Hematopoietic multipotent progenitor cell treated with erythropoietin and hydrocortisone succinate and interleukin-3 and kit ligand, for 4 days (in vitro differentiated cells): ENCODE measurements at places on chromosomes 6 and 20.

- DNase-seq: peak; percentile 4
Measured at GRCh38 chr6:4394786-4395185, 259.4 kb upstream of the ECI2 start.

DNA sequence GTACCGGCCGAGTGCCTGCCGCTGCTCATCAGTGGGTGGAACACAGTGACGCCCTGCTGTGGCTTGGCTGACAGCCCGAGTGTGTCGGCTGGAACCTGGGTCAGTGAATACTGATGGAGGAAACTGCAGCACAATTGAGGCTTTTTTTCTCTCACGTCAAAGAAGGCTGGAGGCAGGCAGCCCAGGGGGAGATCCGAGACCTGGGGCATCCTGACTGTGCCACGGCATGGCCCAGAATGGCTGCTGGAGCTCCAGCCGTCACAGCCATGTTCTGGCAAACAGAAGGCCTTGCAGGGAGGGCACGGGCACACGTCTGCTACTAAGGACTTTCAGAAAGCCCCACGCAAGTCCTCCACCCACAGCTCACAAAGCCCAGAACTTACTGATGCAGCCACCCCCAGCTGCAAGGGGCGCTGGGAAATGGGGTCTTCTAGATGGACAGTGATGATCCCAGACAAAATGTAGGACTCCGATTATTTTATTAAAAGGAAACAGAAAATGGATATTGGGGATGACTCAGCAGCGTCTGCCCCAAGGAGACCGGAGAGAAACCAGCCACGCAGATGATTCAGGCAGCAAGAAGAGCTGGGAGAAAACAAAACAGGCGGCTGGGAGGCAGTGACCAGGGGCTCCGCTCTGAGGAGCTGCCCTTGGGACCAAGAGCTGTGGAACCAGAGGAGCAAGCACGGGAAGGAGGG is 140.0 kb downstream of the TAF4 start:
- no peak for DNase-seq

- no peak for DNase-seq
Measured at GRCh38 chr6:157121897-157122296, 201.4 kb downstream of the TMEM242 start.

DNA sequence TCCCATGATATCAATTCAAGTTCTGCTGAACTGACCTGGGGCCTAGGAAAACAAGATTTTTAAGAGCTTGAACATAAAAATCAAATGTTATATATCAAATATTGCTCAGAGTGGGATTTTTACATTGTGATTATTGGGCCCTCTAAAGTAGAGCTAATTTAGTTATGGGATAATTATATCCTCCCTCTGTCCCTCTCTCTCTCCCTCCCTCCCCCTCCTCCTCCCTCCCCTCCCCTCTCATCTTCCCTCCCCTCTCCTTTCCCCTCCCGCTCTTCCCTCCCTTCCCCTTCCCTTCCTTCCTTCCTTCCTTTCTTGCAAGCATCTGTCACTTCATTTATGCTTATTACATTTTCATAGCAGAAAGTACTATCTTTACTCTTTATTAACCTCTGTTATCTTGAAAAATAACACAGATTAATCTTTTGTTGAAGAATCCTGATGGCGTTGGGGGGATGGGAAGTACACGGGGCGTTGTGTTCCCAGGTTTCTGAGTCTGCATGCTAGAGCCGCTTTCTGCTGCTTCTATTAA is 32.8 kb downstream of the KIF25 start:
- DNase-seq: no peak

- DNase-seq: no peak
Measured at GRCh38 chr6:135008072-135008940, 46.3 kb downstream of the HBS1L start.

DNA sequence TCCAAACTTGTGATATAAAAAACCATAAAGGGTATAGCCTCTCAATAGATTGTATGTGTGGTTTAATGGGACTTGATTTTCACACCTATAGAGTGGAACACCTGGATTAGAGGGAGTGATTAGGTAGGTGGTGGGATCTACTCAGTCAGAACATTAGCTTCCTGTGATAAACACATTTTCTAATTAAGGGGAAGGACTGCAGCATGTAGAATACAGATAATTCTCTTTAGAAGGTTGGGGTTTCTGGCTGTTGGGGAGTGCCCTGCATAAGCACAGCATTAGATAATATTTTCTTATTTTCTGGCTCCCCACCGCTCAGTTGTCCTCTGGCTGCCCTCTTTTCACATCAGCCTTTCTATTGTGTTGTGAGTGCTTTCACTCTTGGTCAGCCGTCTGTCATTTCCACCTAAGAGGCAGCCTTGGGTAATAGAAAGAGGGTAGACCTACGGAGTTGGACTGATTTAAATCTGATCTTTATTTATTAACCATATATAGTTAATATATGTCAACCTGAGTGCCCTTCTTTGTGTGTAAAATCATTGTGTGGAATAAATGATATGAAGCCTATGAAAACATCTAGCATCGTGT is 8.0 kb downstream of the CSE1L start:
- DNase-seq: peak; percentile 75

GRCh38 chr20:24718696-24719095 is 230.4 kb upstream of the CST7 start:
- no peak for DNase-seq

GRCh38 chr20:63553933-63554290 is at the start of gene FNDC11:
TSS of gene FNDC11 (plus strand) at chr20:63554159. CDS start at chr20:63555664, 1,505 bp downstream.
- DNase-seq: peak; percentile 69

- DNase-seq: no peak
Measured at GRCh38 chr6:12529364-12530019, 187.1 kb upstream of the PHACTR1 start.

- peak; percentile 97 for DNase-seq
Measured at GRCh38 chr6:8435093-8435844, at the start of gene SLC35B3. TSS of gene SLC35B3 (minus strand) at chr6:8435545.

DNA sequence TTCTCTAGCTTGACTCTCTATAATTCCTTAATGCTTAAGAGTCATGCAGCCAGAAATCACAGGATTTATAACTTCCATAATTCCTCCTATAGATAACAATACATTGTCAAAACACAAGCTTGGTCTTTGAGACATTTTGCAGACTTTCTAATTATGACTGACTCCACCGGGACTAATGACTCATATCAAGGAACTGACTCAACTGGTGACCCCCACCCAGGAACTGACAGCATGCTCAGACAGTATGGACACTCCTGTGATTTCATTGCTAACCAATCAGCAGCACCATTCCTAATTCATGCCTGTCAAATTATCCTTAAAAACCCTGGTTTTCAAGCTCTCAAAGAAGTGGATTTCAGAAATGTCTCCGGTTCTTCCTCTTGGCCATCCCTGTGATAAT is 670.5 kb upstream of the IMPG1 start:
- DNase-seq: no peak

GRCh38 chr6:42845327-42845694 is 34.1 kb upstream of the RPL7L1 start:
- no peak for DNase-seq

GRCh38 chr6:89597988-89598387 is 40.6 kb downstream of the LYRM2 start:
- DNase-seq: peak; percentile 73

DNA sequence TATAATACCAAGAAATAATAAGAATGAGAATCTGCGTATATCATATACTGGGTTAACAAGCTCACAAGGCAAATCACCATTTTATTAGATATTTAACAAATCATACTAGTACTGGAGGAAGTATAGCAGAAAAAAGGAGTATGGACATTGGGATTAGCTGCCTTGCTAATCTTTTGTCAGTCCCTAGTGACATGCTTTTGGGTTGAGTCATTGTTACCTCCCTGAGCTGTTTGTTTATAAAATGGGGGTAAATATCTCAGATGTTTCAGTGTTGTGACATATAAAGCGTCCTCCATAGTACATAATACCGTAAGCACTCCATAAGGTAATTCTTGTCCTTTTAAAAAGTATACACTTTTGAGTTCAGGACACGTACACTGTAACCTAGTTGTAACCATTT is 107.0 kb downstream of the ESR1 start:
- DNase-seq: no peak

- no peak for DNase-seq
Measured at GRCh38 chr20:25039697-25040437, 18.1 kb downstream of the ACSS1 start.

DNA sequence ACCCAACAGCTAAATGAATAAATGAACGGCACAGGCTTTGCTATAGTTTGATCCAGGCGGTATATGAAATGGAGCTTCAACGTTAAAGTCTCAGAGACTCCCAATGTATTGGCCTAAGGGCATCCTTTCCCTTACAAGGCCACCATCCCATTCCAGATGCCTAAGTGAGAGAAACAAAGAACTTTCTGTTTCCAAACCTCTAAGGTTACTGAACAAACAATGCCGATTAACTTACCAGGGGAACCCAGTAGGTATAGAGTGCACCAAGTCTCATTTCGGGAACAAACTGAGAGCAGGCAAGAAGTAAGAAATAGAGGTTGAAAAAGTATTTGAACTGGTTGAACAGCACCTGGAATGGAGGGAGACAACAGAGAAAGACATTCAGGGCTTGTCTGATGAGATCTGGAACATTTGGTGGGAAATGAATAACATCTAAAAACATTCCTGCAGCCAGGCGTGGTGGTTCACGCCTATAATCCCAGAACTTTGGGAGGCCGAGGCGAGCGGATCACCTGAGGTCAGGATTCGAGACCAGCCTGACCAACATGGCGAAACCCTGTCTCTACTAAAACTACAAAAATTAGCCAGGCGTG is 42.5 kb downstream of the ATP9A start:
- no peak for DNase-seq

- peak; percentile 32 for DNase-seq
Measured at GRCh38 chr20:50320901-50321796, 130.5 kb downstream of the CEBPB start.

DNA sequence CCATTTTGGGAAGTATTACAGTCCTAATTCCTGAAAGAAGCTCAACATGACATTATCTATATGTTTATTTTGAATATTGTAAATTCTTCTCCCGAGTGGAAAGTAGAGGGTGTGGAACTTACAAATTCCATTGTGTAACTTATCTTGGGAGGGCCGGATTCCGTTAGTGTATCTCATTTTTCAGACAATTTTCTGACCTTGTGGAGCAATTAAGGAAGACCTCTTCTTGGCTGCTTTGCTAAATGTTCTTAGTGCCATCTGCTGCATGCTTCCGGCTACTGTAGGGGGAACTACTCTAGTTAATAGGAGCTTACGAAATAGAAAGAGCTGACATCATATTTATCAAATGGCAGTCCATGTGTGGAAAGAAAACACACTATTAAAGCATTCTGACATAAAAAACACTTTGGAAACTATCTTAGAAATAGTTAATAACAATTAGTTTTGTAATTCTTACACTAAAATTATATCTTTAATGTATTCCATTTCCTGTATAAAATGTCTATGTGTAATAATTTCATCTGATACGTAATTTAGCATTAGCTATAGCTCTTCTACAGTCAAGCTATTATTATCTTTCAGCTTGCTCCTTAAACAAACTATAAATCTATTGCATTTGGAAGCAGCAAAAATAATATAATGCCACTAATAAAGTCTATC is 41.5 kb upstream of the KCNQ5 start:
- DNase-seq: peak; percentile 93

GRCh38 chr6:167513778-167514177 is 188.9 kb downstream of the TTLL2 start:
- no peak for DNase-seq

DNA sequence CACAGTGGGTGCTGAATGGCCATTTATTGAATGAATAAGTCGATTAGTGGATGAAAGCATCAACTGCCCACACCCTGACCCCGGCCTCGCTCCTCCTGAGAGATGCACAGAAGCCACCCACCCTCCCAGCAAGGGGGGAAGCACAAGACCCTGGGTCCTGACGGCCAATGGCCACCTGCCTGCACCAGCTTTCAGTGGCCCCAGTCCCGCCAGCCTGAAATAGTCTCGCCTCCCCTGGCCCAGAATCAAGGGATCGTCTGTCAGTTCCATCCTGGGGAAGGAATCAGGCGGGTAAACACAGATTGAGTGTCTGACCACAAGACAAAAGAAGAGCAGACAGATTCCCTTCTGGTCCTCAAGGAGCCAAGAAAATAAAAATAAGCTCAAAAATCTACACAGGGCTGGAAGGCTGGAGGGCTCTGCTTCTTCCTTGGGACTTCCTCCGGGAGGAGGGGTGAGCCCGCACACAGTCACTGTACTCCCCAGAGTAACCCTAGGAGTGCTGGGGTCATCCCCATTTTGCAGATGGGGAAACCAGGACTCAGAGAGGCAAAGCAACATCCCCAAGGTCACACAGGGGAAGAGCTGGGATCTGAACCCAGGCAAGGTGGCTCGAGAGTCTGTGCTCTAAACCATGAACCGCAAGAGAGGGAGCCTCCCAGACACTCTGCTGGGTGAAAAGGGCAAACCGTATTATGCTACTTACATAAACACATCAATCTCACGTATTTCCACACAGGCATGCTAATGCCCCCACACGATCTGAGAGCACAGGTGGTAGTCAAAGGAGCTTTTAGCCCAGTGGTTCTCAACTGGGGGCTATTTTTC is 7.8 kb downstream of the PREX1 start:
- no peak for DNase-seq

DNA sequence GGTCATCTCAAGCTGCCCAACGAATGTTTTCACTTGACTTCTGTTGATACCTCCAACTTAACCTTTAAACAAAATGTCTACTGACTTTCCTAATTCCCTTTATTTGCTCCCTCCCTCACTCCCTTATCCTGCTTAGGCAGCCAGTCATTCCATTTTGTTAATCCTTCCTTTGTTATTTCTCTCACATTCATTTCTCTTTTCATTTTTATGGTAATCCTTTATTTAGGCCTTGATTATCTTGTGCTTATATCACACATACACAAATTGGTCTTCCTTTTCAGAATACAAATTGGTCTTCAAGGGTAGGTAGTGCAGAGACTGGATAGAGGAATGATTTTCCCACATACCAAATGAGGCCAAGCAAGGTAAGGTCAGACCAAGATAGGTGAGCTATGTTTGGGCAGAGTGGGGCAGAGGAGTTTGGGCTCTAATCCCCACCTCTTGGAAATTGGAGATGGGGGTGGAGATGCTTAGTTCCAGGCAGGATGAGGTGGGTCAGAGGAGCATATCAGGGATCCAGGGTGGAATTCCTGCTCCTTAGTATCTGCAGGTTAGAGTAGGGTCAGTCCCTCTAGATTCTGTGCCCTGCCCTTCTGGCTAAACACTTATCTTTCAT is 2.0 kb upstream of the SPACA1 start:
- DNase-seq: no peak

- DNase-seq: no peak
Measured at GRCh38 chr20:48416002-48416401, 411.8 kb downstream of the PREX1 start.

DNA sequence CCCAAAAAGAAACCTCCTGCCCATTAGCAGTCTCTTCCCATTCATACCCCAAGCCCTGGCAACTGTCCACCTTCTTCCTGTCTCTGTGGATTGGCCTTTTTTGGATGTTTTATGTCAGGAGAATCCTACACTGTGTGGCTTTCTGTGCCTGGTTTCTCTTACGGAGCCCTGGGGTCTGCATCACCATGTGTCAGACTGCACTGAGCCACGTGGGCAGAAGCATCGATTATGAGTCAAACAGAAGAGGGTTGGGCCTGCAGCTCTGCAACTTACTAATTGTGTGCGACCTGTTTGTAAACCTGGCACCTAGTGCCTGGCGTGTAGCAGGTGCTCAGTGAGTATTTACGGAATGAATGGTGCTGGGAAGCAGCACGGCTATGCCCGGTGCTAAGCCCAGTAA is 62.6 kb downstream of the IGF2R start:
- DNase-seq: no peak
